ENCODE measurements at places on chromosomes 12 and 14.
A peak's percentile ranks its signal among the peaks of the same experiment; 100 is the strongest.

DNA sequence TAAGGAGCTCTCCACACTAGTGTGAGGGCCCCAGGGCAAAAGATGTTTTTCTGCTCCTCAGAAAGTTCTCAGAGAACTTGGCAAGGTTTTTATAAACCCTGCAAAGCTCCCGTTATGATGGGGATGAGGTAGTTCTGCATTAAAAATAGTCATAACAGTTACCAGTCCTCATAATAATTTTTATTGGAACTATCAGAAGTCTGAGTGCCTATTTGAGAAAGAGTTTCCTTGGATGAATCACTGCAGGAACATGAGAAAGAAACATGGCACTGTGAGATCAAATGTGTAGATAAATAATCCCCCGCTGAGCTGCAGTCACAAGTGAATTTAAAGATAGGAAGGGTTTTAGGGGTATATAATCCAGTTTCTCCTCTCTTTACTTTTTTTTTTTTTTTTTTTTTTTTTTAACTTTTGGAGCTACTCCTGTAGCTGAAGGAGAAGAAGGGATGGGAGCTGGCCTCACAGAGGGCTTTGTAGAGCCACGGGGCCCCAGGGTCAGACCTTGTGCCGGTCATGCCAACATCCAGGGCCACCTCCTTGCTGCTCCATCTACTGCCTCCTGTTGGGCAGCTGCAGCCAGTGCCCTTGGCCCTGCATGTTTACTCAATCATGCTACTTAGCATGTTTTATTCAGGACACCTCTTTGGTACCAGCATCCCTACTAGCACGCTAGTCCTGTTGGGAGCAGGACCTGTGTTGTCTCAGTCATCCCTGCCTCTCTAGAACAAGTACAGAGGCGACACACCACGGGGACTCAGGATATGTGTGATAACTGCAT is 39.5 kb downstream of the EVL start:
- DNase-seq, result no peak

DNA sequence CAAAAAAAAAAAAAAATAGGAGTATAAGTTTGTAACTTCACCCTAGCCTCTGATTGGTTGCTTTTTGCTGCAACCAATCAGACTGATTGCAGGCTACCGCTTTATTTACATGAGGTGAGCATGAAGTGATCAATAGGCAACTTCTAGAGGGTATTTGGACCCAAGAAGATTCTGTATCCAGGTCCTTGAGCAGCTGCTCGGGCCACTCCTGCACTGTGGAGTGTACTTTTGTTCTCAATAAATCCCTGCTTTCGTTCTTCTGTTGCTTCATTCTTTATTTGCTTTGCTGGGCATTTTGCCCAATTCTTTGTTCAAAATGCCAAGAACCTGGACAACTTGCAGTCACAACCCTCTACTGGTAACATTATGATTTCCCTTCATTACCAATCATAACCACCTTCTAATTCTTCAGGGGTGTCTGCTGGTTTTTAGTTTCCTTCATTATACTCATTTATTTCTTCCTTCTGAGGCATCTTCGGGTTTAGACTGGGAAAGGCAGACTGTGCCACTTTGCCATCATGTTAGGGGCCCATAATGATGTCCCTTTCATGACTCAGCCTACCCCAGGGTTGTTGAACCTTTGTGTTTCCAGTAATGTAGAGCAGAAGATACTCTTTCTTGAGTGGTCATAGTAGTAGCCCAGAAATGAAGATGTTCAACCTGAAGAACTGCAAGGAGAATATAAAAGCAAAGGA is 43.4 kb upstream of the LIMA1 start:
- DNase-seq, result no peak

GRCh38 chr12:77115471-77115870 is 50.1 kb upstream of the E2F7 start:
- DNase-seq, result no peak

DNA sequence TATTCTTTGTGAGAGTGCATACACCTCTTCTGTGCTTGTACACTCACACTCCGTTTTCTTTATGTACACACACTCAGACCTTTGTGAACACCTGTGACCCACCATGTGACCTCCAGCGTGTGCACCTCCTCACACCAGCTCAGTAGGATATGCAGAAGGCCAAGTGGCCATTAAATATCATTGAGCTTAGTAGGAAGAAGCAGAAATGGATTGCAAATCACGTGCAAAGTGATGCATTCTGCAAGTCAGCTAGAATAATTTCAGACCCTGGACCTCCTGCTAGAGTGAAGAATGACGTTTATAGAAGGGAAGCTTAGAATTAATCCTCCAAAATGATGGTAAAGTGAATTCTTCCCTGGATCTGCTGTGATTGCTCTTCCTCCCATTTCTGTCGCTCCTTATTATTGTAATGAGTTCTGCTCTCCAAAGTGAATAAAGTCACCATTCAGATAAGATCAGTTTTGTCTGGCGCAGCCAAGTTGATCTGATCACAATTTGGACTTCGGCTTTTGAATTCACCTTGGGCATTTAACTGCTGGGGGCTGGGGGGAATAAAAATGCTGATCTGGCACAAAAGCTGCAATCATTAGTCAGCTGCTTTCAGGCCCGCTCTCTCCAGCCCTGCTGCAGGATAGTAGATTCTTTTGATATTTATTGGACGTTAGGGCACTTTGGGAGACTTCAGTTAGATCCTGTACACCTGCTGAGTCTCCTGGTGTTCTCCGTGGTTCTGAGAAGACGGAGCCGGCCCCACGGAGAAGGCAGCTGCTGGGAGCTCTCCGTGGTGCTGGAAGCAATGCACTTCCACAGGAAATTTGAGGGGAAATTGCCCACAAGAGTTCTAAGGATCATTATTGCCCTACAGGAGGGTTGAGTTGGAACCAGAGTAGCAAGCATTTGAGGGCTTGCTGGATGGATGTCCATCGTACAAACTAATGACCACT is 12.4 kb upstream of the NRXN3 start:
- no peak for DNase-seq

DNA sequence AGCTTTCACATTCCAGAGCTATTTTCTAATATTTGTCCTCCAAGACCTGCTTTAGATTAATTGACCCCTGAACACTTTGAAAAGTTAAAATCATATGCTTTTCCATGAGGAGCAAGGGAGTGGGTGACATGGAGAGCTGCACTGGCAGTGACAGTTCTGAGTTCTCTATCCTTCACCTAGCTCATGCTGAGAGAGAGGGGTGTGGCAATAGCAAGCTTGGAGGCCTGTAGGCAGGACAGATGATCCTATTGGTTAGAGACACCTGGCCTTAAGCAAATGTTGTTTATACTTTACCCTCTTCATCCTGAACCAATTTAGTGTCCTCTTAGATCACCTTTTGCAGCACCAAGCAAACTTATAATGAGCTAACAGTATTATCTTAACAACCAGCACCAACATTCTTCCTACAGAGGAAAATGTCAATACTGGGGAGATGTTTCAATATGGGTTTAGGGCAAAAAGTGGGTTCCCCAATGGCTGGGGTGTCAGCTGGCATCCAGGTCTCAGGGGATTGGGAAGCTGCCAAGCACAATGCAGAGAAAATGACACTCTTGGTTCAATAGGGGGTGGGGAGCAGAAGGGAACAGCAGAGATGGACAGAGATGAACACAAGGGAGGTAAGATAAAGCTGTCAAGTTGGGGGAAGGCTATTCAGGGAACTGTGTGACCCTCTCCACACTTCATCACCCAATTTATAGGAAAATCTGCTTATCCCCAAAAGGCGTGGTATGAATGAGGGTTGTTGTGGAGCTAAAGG is 37.0 kb upstream of the PPM1H start:
- no peak for DNase-seq

DNA sequence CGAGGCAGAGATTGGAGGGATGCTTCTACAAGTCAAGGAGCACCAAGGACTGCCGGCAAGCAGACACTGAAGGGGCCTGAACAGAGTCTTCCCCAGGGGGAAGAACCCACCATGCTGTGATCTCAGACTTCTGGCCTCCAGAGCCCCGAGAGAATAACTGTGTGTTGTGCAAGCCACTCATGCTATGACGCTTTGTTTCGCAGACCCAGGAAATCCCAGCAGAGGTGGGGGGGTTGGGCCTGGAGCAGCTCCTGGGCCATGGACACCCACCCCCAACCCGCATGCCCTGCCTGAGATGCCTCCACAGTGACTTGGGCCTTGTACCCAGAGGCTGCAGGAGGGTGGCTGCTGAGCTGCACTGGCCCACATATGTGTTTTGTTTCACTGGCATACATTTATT is 31.2 kb downstream of the ARL6IP4 start:
- no peak for DNase-seq

- DNase-seq, result no peak
These were observed 14.0 kb downstream of the TMEM30B start for GRCh38 chr14:61266891-61267740.

- no peak for DNase-seq
These were observed 115.8 kb downstream of the ETNK1 start for GRCh38 chr12:22740656-22741355.

DNA sequence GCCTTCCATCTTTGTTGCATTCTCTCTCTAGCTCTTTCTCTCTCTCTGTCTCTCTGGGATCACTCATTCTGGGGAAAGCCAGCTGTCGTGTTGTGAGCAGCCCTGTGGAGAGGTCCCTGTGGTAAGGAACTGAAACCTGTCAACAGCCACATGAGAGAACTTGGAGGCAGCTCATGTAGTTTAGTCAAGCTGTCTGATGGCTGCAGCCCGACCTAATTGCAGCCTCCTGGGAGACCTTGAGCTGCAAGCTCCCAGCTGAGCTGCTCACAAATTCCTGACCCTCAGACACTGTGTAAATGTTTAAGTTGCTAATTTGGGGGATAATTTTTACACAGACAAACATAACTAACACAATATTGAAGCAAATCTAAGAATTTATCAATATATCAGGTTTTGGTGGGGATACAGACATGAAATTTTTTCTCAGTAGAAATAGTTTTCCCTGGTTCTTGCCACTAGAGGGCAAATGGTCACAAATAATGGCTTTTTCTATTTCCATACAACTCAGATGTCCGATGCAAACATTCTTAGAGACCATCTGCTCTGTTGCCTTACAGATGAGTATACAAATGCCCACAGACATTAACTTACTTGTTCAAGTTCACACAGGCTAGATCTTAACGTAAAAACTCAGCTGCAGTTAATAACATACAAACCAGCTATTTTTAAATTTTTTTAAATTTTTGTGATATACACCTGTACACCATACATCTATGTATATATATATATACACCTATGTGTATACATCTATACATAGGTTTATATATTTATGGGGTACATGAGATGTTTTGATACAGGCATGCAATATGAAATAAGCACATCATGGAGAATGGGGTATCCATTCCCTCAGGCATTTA is 15.5 kb upstream of the KRR1 start:
- DNase-seq, result peak; percentile 62

GRCh38 chr12:104522985-104523722 is 66.4 kb downstream of the CHST11 start:
- DNase-seq, result peak; percentile 72

- DNase-seq, result no peak
These were observed 197.1 kb downstream of the CNTN1 start for GRCh38 chr12:40889329-40889728.

DNA sequence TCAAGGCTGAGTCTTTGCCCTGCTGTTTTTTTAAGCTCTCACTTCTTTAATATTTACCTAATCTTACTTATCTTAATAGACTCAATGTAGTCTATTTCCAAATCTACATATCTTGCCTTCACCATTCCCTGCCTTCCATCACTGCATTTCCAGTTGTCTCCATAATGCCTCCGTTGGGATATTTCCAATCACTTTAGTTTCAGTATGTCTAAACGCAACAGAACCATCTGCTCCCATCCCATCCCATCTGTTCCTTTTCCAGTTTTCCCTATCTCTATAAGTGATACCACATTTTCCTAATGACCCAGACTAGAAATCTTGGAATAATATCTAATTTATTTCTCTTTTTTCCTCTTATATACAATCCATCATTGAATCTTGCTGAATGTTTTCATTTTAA is 15.1 kb upstream of the CCDC198 start:
- DNase-seq, result no peak

- DNase-seq, result no peak
These were observed 2.6 kb upstream of the TRMT61A start for GRCh38 chr14:103526247-103526913.

DNA sequence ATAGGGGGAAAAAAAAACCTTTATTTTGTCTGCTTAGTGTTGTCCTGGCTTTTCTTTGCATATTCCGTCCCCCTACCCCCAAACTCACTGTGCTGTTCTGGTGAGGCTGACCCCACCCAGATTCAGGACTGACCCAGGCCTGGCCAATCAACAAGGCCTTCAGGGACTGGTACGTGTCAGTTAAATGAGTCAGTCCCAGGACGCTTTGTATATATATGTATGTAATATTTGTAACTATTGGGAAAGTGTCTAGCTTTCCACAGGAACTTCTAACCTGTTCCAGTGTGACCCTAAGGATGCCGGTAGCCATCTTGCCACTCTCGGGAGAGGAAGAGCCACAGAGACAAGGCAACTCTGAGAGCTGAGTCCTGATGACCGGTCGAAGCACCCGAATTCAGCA is 107.4 kb downstream of the VCPKMT start:
- DNase-seq, result no peak

GRCh38 chr14:26130690-26131089 is 467.1 kb downstream of the NOVA1 start:
- DNase-seq, result no peak

DNA sequence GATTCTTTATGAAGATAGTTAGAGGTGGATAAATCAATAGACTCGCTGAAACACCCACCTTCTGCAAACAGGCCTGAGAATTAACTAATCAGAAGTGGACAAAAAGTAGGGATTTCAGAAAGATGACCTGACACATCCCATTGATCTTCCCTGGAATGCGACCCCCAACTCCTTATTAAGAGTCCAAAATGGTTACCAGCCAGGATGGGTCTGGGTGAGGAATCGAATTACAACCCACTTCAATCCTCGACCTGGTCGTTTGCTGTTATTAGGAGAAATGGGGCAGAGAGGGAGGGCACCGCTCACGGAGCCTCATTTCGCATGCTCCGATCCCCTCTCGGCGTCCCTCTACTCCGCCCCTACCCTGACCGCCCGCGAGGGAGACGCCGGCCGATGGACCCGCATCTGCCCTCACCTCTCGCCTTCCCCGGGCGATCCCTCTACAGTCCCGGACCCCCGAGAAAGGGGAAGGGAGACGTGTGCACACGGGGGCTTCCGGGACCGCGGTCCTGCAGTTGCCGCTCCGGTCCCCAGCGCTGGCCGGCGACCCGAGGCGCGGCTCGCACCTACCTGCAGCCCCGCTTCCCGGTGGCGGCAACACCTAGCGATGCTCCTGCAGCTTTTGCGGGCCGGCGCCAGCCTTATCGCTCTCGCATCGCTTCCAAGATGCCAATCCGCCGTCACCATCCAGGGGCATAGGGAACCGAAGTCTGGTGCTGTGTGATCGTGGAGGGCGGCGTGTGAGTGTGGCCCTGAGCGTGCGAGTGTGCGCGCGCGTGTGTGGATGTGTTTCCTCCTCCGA is 69.3 kb upstream of the USP15 start:
- peak; percentile 9 for DNase-seq

- no peak for DNase-seq
These were observed 59.8 kb downstream of the C14orf132 start for GRCh38 chr14:96098999-96099335.

GRCh38 chr12:38782359-38782758 is 123.0 kb downstream of the CPNE8 start:
- no peak for DNase-seq

GRCh38 chr14:79044894-79045624 is 874.9 kb downstream of the NRXN3 start:
- DNase-seq, result no peak

Data from B cell (primary cell).